ENCODE measurements at places on chromosomes 3 and 15.

DNA sequence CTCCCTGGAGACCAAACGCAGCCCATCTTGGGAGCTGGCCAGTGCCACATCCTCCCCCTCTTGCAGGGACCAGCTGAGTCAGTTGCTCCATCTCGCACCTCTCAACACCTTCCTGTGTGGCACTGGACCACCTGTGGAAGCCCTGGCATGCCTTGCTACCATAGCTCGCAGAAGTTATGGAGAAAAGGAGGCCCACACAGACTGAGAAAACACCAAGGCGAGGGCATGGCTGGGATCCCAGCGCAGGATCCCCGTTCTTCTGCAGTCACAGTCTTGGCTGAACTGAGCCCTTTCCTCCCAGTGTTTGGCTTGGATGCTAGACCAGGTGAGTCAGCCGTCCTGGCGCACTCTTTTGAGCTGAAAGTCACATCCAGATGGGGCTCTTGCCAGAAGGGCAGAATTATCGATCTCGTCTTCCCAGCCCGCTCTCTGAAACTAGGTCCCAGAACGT is 46.9 kb downstream of the CHRD start:
- no peak for DNase-seq

DNA sequence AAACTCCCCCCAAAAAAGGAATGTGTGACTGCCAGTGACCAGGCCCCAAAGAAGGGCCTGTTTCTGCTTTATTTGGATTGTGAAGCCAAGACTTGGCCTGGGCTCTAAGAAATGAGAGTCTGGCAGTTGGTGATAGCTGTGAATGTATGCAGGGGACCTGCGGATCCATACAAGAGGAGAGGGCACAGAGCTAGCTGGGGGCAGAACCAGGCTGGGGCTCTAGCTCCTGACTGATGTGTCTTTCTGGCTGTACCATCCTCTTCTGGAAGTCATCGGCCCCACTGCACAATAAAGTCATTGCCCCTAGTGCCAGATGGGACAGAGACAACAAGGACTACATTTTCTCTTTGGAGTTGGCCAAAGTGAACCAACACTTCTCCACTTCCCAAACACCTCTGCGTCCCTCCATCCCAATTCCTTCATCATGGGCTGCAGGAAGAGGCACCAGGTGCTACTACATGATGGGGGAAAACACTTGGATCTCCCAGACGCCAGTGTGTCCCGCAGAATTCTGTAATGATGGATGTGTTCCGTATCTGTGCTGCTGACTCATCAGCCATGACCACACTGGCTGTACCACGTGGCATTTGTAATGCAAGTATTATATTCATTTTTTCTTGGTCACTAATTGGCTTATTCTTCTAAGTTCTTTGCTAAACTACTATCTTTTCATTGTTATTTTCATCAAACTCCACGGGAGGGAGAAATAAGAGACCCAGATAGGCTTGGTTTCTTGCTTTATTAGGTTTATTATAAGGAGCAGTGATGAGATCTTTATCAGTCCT is 1.7 kb upstream of the PLA2G4F start:
- no peak for DNase-seq

DNA sequence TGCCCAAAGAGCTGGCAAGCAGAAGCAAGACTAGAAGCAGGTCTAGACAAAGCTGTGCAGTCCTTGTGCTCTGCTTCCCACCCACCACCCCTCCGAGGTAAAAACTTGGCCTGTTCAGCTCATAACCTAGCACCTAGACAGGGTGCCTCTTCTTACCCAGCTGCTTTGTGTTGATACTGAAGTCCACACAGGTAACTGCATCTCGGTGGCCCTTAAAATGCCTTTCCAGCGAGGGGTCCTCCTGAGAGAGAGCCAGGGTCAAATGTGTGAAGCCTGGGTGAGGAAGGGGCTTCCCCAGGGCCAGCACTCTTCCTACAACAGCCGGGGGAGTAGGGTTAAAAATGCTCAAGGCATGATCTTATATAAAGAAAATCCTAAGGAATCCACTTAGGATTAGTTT is 3.4 kb downstream of the POC1A start:
- no peak for DNase-seq

GRCh38 chr15:78243491-78243941 is 9.2 kb upstream of the ACSBG1 start:
- DNase-seq = no peak

- DNase-seq = no peak
These were observed 20.4 kb downstream of the ABI3BP start for GRCh38 chr3:100972867-100973266.

GRCh38 chr3:112773864-112774263 is 72.8 kb downstream of the CD200R1L start:
- DNase-seq = no peak

Data from left kidney (tissue), 8 donors.